ENCODE measurements at places on chromosomes 11 and 22. TPM values are rescaled to one million over a fixed set of nuclear protein-coding genes. Genes with fewer than 3 reads are reported as not detected.
A peak's percentile ranks its signal among the peaks of the same experiment; 100 is the strongest.

SEC14L6 gene
- not detected for total RNA-seq

DNA sequence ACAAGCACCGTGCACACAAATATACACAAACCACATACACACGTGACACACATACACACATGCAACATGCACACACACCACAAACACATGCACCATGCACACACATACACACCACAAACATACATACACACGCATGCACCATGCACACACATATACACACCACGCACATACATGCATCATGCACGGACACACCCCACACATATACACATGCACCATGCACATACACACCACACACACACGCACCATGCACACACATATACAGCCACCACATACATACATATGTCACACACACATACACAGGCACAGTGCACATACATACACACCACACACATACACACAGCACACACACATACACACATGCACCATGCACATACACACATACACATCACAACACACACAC, 12.7 kb upstream of the B4GALNT4 start:
- DNase-seq, result no peak

DNA sequence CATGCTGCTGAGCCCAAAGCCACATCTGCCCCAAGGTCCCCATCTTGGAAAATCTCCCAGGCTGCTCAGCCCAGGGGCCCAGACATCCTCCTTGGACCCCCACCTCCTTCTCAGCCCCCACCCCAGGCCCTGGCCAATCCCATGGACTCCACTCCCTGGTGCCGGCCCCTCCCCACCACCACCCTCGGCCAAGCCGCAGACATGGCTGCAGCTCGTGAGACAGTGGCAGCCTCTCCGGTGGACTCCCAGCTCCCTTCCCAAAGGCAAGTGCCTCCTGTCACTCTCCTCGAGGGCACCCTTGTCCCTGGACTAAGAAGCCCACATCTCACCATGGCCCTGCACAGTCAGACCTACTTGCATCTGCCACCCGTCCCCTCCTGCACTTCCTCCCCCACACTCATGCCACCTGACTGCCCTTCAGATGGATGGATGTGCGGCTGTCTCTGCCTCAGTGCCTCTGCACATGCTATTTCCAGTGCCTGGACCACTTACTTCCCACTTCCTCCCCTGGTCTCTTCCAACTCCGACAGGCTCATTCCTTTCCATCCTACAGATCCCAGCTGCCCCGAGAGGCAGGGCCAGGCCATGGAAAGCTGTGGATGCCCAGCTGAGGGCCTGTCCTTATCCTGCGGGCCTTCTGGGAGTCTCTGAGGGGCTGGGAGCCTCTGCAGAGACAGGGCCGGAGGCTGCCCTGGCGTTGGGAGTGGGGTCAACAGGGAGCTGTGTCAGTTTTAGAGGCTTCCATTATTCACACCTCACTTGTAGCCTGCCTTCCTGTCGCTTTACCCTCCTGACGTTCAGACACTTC, 25.5 kb upstream of the RFPL3 start:
- DNase-seq, result no peak

- DNase-seq, result peak; percentile 76
Measured at GRCh38 chr22:30265823-30266444, 717 bp downstream of the OSM start.

DNA sequence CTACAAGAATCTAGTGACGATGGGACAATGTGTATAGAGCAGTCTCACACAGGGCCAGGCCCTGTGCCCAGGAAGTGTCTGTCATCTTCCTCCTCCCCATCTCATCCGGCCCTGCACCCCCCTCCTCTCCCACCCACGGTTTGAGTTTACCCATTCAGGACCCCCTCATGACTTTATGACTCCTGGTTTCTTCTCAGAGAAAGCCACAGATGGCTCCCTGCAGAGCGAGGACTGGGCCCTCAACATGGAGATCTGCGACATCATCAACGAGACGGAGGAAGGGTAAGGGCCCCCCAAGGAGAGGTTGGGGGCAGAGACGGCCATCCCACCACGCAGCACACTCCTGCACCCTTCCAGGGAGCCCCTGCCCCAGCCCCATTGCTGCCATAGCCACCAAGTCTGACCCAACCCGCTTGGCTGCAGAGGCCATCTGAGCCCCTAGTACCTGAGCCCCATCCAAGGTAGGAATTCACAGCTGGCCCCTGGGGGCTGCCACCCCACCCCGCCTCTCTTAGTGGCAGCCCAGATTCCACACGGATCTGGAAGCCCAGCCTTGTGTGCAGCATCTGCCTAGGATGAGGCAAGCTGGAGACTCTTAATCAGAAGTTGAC, 18.1 kb downstream of the TOM1 start:
- DNase-seq, result no peak

DNA sequence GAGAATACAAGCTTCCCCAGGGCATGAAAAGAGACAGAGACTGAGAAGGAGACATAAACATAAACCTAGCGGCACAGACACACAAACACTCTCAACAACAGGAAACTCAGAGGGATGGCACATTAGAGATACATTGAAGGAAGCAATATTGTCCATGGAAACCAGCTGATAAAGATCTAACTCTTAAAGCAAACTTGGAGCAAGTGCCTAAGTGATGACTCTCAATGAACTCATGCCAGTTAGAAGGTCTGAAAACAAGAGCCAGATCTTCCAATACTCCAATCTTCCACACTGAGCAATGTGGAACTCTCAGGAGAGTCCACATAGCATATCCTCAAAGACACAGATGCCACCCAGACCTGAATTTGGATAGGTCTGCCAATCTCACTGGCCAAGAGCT, 168.8 kb upstream of the ISX start:
- no peak for DNase-seq

DNA sequence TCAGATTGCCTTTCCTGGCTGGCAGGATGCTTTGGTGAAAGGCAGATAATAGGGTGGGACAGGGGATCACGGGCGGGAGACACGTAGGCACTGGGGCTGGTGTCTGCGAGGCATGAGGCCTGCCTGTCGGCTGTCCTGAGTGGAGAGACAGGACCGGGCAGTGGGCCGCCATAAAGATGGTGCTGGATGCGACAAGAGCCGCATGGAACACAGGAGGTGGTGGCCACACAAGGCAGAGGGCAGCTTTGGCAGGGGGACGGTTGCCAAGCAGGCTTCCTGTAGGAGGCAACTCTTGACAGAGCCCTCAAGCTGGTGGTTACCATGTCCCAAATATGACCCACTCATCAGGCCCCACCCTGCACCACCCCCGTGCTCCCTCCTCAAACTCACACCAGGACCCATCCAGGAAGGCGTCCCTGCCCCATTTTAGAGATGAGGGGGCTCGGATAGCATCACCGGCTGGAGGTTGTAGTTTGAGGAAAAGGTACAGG, 4.9 kb upstream of the PPARA start:
- DNase-seq, result no peak

ZNRF3 gene
- 0.49 TPM for total RNA-seq

GAS2 gene
- 1.4 TPM for total RNA-seq

DNA sequence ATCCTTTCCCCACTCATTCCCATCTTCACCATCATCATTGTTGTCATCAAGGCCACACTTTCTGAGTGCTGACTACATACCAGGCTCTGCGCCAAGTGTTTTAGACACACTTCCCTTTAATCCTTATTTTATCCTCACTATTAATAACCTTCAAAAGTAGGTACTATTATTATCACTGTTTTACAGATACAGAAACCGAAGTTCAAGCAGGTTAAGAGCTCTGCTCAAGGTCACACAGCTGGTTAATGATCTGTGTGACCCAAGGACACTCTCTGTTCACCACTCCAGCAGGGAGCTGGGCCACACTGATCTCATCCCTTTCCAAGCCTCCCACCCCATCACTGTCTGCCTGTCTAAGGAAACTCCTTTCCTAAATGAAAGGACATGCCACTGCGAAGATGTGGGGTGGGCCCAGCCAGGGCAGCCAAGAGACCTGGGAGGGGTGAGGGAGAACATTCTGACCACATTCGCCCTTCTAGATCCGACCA, 17.2 kb upstream of the TSKU start:
- DNase-seq, result no peak
